ENCODE measurements at places on chromosomes 5 and 9.
A peak's percentile ranks its signal among the peaks of the same experiment; 100 is the strongest.

DNA sequence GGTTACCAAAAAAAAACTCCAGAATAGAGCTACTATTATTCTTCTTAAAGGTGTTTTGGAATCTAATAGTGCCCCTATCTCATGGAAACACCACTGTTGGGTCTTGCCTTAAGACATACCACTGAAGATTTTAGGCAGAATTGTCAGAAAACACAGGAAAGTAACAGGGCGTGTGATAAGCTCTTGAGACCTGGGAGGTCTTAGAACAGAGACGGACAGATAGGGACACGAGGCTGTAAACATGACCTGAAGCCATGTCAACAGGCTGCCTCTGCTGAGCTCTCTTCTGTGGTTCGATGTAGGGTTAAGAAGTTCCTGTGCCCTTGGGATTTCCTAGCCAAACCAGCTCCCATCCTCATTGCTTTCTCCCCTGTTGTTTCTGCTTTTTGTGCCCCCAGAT is 69.3 kb downstream of the CTSL start:
- DNase-seq: no peak

- no peak for DNase-seq
These were observed 890.5 kb upstream of the CTNND2 start for GRCh38 chr5:12794476-12795332.

- no peak for DNase-seq
These were observed 10.9 kb downstream of the DNLZ start for GRCh38 chr9:136352682-136353081.

DNA sequence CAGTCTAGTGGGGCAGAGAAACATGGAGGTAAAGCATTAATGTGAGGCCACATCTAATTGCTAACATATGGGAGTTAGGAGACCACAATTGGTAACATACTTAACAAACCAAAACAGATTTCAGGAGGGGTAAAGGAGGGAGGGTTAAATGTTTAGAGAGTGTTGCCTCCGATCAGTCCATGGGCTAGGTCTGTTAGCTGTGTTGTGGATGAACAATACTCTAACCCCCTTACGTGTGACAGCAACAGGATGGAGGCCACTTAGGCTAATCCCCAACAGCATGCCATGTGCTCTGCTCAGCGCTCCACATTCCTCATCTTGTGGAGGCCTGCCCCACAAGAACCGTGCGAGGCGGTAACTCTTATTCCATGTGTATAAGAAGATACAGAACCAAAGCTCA is 167.0 kb downstream of the CRB2 start:
- DNase-seq: no peak

GRCh38 chr5:51018423-51018822 is 352.0 kb downstream of the PARP8 start:
- no peak for DNase-seq

DNA sequence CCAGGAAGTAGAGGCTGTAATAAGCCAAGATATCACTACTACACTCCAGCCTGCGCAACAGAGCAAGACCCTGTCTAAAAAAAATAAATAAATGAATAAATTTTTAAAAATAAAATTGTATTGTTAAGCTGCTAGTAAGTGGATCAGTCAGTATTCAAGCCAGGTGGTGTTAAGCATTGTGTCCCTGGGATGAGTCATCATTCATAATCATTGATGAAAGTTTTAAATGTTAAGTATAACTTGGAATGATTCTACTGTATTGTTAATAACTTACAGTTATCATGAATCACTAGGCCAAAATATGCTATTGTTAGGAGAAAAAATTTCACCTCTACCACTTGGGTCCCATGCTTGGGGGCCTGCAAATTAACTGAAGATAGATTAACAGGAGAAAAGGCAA is 38.2 kb downstream of the MED10 start:
- DNase-seq: no peak

GRCh38 chr9:107276966-107277710 is 5.9 kb upstream of the RAD23B start:
- DNase-seq: peak; percentile 54

DNA sequence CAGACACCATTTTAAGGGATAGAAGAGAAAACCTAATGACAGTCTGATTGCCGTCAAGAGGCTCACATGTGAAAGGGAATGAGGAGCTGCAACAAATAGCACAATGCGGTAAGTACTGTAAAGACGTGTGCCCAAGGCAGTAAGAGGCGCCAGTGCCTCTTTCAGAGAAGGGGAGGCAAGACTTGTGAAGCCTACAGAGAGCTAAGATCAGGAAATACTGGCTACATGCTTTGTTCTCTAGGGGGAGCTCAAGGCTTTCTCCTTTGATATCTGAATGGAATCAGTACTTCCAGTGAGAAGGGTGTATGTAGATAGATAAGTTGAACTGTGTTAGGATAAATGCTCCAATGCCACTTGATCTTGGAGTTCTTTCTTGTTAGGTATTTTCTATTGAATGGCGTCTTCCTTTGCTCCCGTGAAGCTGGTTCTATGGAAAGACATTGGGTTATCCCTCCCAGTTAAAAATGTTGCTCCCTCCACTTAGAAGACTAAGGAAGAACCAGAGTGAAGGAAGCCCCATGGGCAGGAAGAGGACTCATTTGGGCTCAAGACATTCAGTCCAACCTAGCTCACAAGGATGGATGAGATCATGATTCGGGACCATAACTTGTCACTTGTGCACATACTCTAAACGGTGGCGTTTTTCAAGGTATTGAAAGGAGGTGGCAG is 23.5 kb upstream of the ALDOB start:
- peak; percentile 77 for DNase-seq

DNA sequence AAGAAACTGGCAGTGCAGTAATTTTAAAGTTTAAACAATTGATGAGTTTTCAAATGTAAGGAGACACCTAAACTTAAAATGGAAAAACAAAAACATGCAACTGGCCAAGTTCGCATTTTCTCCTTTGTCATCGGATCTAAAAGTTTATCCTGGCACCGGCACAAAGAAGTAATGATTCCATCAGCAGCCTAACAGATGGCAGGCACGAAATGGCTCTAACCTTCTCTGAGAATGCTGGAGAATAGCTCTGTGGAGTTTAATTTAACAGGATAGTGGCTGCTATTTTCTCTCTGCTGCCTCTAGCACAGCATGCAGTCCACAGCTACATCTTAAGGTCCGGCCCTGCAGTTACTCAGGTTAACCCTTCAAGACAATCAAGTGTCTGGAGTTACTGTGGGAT is 82.2 kb downstream of the PRELID2 start:
- DNase-seq: peak; percentile 21

- DNase-seq: no peak
These were observed 227.9 kb downstream of the BNC2 start for GRCh38 chr9:16642421-16643109.

- no peak for DNase-seq
These were observed 86.9 kb downstream of the CYFIP2 start for GRCh38 chr5:157352756-157353340.

DNA sequence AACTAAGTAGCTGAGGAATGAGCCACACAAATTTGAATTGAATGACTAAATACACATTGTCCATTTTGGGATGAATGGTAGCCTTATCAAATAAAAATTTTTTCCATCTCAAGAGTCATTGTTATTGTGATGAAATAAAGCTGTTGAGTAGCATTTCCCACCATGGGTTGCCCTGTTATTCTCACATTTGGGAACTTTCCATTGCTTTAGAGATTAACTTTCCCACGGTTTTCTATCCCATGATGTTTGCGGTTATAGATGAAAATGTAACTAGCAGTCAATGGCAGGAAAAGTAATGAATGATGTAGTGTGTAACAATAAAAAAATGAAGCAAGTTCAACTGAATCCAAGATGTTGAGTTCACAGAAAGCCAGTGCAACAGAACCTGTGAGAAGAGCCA is 59.9 kb upstream of the PLPP1 start:
- DNase-seq: no peak

DNA sequence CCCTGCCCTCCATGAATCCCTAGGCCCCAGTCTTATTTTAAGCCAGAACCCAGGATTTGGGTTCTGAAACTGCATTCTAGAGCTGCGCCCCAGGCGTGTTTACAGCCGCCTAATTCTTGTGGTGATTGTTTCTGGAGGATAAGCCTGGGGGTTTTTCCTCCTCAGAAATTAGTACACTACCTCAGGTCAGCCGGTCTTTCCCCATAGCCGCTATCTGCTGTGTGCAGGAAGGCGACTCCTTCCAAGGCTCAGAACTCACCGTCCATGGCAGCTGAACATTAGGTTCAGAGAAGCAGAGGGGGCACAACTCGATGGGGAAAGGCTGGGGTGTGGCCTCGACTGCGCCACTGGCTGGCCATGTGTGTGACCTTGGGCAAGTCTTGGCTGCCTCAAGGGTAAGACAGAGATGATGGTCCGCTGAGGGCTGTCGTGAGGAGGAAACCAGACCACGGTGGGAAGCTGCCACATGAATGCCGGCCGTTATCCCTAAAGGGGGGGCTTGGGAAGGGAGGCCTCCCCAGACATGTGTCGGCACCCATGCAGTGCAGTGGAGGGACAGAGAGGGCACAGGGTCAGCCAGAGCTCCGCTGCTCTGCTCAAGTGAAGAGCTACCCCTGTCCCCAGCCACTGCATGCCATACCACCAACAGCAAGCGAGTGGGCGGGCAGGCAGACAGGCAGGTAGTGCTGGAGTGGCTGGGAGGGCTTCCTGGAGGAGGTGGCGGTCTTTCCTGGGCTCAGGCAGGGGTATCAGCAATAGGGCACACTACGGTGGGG is 28.9 kb downstream of the SHB start:
- DNase-seq: no peak

DNA sequence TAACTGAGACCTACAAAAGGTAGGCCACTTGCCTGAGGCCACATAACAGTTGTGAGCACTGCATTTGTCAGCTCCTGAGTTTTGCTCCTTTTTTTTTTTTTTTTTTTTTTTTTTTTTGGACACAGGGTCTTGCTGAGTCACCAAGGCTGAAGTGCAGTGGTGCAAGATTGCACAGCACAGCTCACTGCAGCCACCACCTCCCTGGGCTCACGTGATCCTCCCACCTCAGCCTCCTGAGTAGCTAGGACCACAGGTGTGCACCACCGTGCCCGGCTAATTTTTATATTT is 37.1 kb downstream of the LAMC3 start:
- DNase-seq: no peak

GRCh38 chr9:33202552-33203201 is 35.5 kb upstream of the B4GALT1 start:
- peak; percentile 58 for DNase-seq

- DNase-seq: no peak
These were observed 50.5 kb upstream of the SH3PXD2B start for GRCh38 chr5:172504701-172505402.

DNA sequence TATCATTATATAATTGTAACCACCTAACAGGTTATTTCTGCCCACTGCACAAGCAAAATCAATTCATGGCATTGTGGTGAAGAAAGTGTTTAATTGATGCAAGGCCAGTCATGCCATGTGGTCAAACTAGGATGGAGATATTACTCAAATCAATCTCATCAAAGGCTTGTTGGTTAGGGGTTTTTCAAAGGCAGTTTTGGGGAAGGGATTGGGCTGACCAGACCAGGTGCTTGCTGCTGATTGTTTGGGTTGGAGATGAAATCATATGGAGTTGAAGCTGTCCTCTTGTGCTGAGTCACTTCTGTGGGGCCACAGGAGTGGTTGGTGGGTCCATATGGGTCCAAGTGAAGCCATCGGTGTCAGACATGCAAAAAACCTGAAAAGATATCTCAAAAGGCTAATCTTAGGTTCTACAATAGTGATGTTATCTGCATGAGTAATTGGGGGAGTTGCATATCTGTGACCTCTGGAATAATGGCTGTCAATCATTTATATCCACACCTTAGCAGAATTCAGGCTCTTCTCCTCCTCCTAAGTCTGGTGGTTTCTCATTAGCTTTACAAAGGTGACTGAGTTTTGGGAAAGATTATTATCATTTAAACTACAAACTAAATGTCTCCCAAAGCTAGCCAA is 44.9 kb downstream of the HMGCS1 start:
- no peak for DNase-seq

DNA sequence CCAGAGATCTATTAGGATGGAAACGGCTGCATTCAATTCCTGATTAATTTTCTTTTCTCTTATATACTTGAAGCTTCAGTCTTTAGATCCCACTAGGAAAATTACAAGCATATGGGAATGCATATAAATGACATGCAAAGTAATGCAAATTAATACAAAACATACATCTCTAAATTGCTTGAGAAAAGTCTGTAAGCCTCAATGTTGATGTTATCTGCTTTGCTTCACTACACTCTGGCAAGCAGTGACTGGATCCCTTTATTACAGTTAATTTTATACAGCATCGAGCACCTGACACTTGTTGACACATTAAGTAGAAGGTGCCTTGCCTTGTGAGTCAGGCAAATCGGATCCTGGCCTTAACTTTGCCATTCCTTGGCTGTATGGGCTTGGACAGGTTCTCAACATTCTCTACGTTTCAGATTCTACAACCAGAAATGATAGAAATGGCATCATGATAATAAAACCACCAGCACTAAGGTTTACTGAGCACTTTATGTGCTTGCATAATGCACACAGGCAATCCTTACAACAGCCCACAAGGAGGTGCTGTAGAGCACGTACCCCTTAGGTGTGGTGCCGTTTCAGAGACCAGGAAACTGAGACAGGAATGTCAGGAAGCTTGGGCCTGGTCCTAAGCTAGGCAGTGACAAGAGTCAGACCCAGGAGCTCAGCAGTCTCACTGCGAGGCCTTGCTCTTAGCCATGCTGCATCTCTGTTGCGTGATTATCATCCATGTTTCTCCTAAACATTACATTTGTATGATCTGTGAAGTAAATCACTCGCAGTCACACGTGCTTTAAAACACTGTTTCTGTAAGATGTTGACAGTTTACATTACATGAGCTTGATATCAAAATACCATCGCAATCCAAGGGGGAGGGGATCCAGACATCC is 2.7 kb downstream of the GCNT4 start:
- peak; percentile 48 for DNase-seq

DNA sequence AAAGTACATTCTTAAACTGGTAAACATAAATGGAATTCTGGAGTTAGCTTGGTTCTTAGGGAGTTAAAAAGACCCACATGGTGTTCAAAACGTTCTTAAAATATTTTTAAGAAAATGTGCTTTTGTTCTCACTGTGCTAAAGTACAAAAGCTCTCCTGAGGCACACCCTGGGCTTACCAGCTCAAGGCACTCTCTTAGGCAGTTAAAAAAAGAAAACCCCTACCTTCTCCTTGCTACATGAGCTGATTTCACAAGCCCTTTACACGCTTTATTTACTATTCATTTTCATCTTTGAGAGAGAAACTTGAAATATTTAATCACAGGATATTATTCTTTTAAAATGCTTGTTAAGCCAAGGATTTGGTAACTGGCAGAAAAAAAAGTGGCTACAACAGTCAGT is 723.3 kb upstream of the GRAMD2B start:
- no peak for DNase-seq

GRCh38 chr9:110115826-110116542 is 92.0 kb downstream of the C9orf152 start:
- peak; percentile 54 for DNase-seq

Data from AG08395 (cell line).